ENCODE measurements at places on chromosomes 12 and 14.

GRCh38 chr14:102154821-102155549, 15.3 kb downstream of the WDR20 start:
- no peak for DNase-seq

DNA sequence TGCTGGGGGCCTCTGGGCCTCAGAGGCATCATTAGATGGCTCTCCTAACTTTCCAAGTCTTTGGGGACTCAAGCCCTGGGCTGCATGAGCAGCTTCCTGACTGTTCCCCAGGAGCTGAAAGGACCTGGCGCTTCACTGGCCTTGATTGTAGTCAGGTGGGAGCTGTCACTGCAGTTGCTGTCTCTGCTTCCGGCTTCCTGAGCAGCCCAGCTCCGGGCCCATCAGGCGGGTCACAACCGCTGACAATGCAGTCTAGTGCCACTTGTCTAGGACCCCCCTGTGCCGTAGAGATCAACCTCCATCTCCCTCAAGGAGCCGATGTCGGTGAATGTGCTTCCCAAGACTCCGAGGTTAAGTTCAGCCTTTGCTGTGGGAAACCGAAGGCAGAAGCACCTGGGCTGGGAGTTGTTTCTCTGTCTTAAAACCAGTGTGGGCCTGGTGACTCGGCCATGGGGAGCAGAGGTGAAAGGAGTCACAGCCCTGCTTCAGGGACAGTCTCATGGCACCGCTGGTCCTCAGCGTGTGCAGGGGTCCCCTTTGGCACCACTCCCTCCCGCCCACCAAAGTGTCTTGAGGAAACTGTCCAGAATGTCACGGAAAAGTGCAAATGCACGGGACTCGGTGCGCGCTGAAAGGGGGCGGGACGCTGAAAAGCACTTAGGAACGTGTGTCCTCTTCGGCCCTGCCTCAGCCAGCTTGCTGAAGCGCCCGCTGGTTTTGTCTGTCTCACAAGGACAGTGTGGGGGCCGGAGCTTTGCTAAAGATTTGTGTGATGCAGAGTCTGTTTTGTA, 44.8 kb downstream of the PRIMA1 start:
- no peak for DNase-seq

- DNase-seq: no peak
Measured at GRCh38 chr12:121574025-121574424, 6.8 kb downstream of the KDM2B start.

DNA sequence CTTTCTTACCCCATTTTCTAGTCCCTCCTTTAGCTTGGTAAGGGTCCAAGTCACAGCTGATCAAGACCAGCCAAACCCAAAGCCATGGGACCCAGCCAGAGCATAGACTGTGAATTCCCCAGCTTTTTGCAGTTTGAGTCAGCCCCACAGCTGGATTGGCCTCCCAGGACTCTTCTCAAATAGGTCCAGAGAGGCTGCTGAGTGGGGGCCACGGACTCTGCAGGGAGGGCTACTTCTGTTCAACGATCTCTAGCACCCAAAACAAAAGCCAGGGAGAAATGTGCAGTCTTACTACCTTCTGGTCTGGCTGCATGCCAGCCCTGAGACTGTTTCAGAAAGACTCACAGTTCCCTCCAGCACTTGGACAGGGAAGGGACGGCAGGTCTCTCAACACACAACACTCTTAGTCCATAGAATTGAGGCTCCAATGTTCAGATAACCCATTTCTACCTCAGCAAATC, 1.6 kb downstream of the VDR start:
- DNase-seq: no peak

DNA sequence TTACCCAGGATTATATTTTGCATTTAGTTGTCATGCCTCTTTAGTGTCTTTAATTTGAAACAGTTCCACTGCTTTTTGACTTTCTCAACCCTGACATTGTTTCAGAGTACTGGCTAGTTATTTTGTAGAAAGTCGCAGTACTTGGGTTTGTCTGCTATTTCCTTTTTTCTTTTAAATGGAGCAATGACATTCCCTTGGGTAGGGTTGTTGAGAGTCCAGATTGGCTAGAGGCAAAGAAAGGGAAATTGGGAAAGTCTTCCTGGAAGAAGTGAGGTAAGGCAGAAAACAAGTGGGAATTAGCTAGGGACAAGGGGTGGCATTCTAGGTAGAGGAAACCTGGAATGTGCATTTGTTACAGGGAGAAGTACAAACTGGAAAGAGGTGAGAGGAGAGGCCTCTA, 245.9 kb downstream of the EMP1 start:
- no peak for DNase-seq

DNA sequence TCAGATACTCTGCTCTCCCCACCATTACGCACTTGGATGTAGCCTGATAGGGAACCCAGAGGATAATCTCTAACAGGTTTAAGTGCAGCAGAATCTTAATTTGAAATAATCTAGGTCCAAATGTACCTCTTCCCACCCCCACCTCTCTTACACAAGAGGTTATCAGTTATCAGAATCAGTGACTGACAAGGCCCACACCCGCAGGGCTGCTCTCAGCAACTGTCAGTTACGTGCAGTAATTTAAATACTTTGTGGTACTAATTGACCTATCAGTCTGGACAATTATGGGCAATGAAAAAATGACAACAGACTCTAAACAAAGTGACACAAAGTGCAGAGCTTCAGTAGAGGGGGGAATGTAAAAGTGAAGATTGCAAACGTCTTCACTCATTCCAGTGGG, 74.0 kb downstream of the CLIP1 start:
- no peak for DNase-seq

GRCh38 chr12:124548854-124549378, 18.5 kb downstream of the NCOR2 start:
- DNase-seq: no peak

GRCh38 chr12:111354511-111354910, 14.4 kb downstream of the PHETA1 start:
- no peak for DNase-seq

DNA sequence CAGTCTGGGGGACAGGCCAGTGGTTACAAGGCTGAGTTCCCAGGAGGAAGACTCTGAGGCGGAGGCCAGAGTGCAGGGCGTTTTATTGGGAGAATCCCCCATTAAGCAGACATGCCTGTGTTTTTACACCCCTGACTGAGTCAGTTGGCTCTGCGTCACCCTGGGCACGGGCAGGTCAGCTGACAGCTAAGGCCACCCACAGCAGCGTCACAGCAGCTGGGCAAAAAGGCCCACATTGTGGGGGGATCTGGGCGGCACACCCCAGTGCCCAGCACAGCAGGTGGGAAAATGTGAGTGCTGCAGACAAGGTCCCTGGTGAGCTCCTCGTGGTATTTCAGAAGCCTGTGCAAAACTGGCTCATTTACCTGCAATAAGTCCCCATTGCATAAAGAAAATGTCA, 184.7 kb downstream of the AACS start:
- no peak for DNase-seq

DNA sequence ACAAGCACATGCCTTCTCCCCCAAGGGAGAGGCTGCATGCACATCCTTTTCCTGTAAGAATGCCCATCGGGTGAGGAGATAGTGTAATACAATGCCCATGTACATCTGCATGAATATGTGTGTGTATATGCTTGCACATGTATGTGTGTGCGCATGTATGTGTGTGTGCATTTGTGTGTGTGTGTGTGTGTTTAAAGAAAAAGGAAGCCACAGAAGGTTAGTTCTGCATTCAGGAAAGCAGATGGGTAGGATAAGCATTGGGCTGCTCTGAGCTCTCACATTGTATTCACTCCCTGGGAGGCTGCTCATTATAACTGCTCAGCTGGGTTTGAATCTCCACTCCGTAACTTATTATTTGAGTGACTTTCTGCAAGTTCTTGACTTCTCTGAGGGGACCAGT, 74.3 kb downstream of the GALNT8 start:
- DNase-seq: no peak

GRCh38 chr12:108616941-108617858, 16.5 kb downstream of the SELPLG start:
- DNase-seq: no peak

DNA sequence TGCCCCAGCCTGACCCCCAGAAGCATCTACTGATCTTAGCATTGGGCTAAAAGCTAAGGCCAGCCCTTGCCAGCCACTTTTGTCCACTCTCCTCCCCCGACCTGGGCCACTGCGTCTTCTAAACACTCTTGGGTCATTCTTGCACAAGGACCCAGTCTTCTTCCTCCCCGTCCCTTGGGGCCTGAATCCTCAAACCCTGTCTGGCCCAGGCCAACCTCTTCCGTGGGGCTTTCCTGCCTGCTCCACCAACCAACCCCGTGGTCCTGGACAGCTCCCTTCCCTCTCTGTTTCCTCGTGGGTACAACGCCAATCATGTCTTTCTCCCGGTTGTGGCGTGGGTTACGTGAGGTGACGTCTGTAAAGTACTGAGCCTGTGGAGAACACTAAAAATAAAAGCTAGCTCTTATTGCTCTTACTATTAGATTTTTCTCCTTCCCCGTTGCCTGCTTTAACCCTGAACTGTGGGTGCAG, 21.5 kb downstream of the FAM222A start:
- no peak for DNase-seq

- no peak for DNase-seq
Measured at GRCh38 chr12:103964805-103965204, 867 bp upstream of the TDG start.

GRCh38 chr12:31390991-31391390, 65.0 kb upstream of the SINHCAF start:
- no peak for DNase-seq

DNA sequence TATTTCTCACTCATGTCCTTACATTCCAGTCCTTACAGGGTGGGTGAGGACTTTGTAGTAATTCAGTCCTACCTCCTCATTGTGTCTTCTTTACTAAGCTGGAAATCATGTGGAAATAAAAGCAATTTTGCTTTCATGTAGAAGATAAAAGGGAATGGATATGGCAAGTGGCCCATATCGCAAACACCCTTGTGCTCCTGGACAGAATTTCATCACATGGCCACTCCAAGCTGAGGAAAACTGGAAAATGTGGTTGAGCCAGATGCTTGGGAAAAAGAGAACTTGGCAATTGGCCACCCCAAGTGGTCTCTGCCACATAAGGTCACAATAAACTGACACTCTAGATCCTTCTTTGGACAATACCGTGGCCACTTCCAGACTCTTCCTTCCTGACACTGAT, 64.2 kb upstream of the IFNG-AS1 start:
- DNase-seq: no peak

DNA sequence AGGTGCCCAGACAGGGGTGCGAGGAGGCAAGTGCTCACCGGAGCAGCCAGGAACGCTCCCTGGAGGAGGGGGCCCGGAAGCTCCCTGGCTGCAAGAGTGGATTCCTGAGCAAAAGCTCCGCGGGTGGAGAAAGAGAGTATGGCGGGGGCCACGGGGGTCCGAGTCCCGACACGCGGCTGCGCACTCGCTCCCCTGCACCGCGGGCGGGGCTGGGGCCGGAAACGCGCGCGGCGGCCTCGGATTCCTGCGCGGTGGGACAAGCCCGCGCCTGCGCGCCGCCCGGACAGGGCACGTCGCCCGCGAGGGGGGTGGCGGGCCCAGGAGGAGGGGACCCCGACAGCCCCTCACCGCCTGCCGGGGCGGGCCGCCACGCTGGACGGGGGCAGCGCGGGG, 27.8 kb upstream of the GPR132 start:
- DNase-seq: no peak

DNA sequence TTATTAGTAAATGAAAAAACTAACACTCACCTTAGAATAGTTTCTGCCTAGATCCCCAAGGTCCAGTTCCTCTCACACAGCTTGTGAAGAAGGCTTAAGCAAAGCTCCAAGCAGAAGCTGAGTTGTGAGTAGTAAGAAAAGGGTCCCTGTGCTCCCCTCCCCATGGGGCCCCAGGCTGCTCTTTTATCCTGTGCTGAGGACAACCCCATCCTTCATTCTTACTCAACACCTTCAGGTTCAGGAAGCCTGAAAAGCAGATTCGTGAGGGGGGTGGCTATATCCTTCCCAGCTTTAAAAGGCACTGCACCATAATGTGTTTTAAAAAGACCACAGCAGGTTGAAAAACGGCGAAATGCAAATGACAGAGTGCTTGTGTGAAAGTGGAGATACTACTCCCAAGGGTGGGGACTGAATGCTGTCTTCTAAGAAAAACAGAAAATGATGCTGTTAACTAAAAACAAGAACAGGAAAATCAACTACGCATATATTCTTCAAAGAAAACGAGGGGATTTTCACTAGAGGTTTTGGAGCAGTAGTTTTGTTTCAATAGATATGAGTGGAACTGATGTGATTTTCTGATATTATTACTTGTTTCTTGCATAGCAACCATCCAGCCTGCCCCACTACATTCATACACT, 182.7 kb downstream of the KTN1 start:
- no peak for DNase-seq

GRCh38 chr14:99531251-99532096, 50.3 kb downstream of the CCNK start:
- DNase-seq: no peak

- no peak for DNase-seq
Measured at GRCh38 chr14:59086241-59086882, 102.1 kb upstream of the DAAM1 start.

- DNase-seq: no peak
Measured at GRCh38 chr12:124236625-124237031, 58.3 kb upstream of the RFLNA start.

GRCh38 chr12:69115951-69116350, 123.4 kb upstream of the CPSF6 start:
- no peak for DNase-seq

DNA sequence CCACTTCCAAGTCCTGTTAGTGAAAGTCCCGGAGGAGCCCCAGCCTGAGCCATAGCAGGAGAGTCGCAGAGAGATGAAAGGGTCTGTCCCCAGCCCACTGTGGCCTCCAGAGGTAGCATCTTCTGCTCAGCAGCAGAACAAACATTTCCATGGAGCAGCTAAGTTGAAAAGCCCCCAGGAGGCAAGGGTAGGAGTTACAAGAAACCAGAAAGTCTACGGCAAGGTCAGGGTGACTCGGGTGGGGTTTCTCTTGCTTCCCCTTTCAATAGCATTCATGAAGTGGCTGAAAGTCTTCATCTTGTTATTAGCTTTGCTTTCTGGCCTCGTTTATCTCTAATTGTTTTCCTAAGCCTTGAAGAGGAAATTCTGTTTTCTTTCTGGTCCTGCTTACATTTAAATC, 151.2 kb upstream of the DIO3 start:
- no peak for DNase-seq

GRCh38 chr12:91178139-91178561, 4.5 kb downstream of the DCN start:
- no peak for DNase-seq

- DNase-seq: no peak
Measured at GRCh38 chr12:7705846-7706245, 5.4 kb upstream of the DPPA3 start.

- DNase-seq: no peak
Measured at GRCh38 chr12:19248929-19249602, 119.5 kb downstream of the PLEKHA5 start.

DNA sequence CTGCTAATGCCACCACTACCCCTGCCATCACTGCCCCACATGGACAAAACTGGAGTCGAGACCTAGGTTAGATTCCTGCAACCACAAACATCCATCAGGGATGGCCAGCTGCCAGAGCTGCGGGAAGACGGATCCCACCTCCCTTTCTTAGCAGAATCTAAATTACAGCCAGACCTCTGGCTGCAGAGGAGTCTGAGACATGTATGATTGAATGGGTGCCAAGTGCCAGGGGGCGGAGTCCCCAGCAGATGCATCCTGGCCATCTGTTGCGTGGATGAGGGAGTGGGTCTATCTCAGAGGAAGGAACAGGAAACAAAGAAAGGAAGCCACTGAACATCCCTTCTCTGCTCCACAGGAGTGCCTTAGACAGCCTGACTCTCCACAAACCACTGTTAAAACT, 7.1 kb upstream of the OAS2 start:
- DNase-seq: no peak

- no peak for DNase-seq
Measured at GRCh38 chr12:13164921-13165616, 31.5 kb upstream of the EMP1 start.

- DNase-seq: no peak
Measured at GRCh38 chr12:120856980-120857379, 47.2 kb downstream of the SPPL3 start.

- no peak for DNase-seq
Measured at GRCh38 chr12:25625146-25625545, 72.1 kb upstream of the LMNTD1 start.

Measured in esophagus squamous epithelium (tissue), 5 donors.